ENCODE measurements at places on chromosomes 1 and 21.

DNA sequence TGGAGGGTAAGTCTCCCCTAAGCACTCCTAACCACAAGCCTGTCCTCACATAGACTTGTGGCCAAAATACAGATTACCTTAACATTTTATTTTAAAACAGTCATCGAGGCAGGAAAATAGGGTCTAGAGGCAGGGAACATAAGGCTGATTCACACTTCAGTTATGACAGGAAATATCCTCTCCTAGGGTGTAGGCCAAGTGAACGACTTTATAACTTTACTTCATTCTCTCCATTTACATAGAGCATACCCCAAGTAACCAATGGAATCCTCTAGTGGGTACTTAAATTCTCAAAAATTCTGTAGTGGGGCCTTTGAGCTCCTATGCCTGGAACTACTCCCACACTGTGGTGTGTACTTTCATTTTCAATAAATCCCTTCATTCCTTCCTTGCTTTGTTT is 113.0 kb downstream of the WDR3 start:
- DNase-seq = no peak

DNA sequence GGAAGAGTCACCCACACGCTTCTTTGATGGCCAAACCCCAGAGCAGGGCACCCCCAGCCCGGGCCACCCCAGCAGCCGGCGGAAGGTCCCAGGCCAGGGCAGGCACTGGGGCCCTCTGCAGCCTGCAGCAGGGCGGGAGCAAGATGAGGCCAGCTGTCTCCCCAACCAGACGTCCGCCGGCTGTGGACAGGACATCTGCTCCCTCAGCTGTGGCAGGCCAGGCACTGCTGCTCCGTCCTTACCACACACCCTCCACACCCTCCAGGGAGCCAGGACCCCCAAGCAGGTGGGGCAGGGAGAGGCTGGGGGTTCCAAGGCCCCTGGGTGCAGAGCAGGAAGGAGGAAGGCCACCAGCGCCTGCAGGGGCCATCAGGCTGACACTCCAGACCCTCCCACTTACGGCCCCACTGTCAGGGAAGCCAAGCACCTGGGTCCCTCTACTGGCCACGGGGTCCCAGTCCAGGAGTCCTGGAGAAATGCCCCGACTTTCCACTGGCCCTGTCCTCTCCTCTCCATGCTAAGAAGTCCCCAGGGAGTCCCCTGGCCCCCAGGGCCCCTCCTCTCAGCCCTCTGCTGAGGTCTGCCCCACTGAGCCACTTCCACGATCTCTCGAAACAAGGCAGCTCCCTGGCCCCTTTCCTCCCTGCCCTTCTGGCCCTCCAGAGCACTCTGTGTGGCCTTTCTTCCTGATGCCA is 5.6 kb downstream of the WNT9A start:
- no peak for DNase-seq

GRCh38 chr1:99557546-99558202 is 88.2 kb upstream of the PALMD start:
- DNase-seq = no peak

GRCh38 chr21:38433471-38433870 is 64.8 kb downstream of the ERG start:
- no peak for DNase-seq

DNA sequence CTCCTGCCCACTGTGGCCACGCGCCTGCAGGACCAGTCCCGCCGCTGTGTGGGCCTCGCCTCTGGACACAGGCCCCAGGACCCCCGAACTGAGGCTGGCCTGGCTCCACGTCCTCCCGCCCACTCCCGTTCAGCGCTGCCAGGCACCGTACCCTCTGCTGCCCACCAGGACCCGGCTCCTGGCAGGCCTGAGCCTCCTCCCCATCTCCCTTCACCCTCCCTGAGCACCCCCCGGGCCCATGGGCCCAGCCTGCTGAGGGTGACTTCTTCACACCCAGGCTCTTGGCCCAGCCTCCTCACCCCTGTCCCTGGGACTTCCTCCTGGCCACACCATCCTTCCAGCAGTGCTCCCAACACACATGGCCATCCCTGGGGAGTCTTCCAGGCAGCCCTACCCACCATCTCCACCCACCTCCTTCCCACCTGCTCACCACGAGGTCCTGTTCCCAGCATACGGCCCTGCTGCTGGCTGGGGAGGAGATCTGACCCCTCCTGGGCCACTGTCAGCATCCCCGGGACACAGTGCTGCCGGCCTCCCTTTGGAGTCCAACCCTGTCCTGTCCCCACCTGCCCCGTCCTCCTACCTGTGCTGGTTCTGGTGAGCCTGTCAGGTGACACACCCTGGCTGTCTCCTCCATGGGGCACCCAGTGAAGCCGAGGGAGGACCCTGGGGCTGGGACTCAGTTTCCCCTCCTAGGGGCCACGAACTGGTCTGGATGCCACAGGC is 53.7 kb downstream of the SLX9 start:
- DNase-seq = no peak

DNA sequence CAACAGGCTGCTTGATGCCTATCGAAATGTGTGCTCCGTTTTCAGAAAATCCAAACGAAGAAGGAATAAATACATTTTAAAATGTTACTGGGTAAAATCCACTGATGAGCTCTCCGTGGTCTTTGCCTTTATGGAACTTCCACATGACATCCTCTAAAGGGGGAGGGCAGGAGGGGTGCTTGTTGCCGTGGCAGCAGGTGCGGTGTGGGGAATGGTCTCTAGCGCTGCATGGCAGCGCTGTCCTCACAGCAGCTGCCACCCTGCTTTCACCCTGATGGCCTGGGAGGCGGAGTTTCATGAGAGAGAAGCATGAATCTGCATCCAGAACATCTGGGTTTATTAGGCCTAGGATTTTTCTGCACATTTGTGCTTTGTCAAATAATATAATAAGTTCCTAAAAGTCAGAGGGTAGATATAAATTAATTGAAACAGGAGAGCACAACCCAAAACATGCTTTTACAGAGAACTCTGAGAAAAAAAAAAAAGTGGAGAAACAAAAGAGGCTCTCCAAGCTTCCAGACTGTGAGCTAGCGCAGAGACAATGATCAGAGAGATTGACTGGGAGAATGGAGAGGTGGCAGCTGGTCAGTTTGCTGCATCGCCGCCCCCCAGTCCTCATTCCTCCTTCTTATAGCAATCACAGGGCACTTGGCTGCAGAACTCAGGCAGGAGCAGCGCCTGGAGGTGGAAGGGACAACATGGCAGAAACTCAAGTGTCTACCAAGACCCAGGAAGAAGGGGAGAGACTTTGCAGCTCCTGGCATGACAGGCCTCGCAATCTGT is 228.6 kb downstream of the DSCAM start:
- no peak for DNase-seq

DNA sequence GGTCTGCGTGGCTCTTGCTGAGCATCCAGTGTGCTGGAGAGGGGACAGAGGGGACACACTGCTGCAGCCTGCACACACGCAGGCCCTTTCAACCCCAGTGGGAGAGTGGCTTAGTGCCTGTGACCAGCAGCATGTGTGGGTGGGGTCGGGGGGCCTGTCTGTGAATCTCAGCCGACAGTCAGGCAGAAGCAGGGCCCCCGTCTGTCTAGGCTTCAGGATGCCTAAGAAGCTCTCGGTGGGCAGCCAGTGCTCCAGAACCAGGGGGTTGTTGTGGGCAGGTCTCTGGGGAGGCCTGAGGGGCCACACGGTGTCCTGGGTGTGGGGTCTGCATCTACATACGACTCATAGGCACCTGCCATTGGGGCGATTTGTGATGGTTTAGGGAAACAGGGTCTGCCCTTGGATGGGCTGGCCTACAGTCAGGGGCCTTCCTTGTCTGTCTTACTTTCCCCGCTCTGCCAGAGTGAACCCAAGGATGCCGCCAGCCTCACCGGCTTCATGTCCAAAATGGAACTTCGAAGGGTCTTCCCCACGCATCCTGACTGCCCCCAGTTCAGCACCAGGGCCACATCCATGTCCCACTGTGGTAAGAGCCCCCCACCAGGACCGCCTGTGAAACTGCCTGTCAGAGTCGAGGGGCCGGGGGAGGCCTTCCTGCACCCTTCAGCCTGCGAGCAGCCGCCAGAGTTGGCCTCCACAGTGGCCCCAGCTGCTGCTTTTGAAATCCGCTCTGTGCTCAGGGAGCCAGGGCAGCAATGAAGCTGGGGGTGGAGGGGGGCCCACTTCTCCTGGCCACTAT is 1.6 kb downstream of the CCDC27 start:
- no peak for DNase-seq

GRCh38 chr1:6006882-6007281 is 14.7 kb upstream of the NPHP4 start:
- DNase-seq = no peak

- DNase-seq = no peak
These were observed 268.2 kb upstream of the NR5A2 start for GRCh38 chr1:199759268-199759730.

DNA sequence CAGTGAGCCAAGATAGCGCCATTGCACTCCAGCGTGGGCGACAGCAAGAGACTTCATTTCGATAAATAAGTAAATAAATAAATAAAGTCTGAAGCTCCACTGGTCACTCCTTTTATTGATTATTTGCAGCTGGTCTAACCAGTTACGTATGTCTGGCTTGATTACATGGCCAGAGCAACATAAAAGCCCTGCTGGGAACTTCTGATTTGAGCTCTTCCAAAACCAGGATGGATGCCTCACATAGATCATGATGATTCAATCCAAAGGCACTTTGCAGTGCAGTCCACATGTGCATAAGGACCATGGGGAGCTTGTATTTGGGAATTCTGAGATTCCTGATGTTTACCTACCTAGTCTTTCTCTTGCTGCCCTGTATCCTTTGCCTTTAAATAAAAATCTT is 24.0 kb downstream of the NSUN4 start:
- DNase-seq = no peak

DNA sequence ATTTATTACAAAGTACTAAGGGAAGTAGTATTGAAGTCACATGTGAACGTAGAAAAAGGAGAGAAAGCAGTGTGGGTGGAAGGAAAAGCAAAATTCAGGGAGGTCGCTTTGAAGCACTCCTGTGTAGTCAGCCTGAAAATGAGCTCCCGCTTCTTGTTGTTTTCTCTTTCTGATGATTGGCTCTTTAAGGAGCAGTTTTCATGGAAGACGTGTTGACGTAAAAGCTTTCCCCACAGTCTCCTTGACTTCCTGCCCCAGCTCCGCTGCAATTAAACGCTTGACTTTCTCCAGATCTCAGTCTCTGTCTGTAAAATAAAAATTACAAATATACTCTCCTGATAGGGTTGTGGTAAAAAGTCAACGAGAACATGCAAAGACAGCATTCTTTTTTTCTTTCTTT is 661.5 kb upstream of the ZP4 start:
- no peak for DNase-seq

GRCh38 chr1:25805863-25806225 is 5.9 kb downstream of the SELENON start:
- DNase-seq = no peak

GRCh38 chr1:168091720-168092550 is 44.8 kb downstream of the GPR161 start:
- DNase-seq = no peak

DNA sequence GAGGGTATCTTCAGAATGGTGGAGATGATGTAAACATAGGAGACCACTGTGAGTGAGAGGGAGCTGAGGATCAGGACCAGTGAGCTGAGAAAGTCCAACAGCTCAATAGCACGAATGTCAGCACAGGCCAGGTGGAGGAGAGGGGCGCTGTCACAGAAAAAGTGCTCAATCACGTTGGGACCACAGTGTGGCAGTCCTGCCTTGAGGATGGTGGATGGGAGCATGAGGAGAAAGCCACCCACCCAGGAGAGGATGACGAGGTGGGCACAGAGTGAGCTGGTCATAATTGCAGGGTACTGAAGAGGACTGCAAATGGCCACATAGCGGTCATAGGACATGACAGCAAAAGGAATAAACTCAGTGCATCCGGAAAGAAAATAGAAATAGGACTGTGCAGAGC is 8.1 kb downstream of the OR11L1 start:
- DNase-seq = no peak

DNA sequence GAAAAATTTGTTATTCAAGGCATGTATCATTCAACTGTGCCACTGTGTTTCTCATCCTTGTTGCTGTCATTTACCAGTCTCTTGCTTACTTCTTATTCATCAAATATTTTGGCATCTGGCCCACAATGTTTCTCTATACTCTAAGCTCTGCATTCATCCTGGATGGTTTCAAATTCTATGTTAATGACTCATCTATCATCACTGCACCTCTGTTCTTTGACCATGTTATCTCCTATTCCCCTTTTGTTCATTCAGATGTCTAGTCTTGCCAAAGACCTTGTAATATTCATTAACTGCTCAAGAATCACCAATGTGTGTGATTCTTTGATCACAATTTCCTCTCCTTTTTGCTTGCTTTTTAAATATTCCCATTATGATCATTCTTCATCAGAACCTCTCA is 54.6 kb upstream of the PRKACB start:
- DNase-seq = no peak

GRCh38 chr21:38289705-38290485 is 33.1 kb downstream of the KCNJ15 start:
- no peak for DNase-seq

- DNase-seq = no peak
These were observed 24.4 kb upstream of the AHCYL1 start for GRCh38 chr1:109959974-109960744.

DNA sequence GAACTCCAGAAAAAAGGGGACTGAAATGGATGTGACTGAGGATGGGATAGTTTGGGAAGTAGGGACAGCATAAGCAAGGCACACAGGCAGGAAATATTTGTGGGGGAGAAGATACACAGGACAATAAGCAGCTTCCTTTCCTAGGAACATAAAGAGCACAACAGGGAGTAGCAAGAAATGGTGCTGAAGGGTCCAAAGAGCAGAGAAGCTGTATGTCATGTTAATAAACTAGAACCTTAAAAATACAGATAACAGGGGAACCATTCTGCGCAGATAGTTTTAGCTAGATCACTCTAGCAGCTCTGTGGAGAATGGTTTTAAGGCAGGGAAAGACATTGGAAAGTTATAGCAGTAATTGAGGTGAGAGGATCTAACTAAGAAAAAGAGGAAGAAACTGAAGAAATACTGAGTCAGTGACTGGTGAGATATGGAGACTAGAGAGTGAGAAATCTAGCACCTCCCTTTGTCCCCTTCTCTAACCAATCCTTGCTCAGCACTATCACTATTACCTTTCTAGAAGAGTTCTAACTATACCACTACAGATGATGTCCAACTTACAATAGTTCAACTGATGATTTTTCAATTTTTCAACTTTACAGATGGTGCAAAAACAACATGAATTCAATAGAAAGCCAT is 95.0 kb downstream of the CDC42BPA start:
- DNase-seq = no peak

DNA sequence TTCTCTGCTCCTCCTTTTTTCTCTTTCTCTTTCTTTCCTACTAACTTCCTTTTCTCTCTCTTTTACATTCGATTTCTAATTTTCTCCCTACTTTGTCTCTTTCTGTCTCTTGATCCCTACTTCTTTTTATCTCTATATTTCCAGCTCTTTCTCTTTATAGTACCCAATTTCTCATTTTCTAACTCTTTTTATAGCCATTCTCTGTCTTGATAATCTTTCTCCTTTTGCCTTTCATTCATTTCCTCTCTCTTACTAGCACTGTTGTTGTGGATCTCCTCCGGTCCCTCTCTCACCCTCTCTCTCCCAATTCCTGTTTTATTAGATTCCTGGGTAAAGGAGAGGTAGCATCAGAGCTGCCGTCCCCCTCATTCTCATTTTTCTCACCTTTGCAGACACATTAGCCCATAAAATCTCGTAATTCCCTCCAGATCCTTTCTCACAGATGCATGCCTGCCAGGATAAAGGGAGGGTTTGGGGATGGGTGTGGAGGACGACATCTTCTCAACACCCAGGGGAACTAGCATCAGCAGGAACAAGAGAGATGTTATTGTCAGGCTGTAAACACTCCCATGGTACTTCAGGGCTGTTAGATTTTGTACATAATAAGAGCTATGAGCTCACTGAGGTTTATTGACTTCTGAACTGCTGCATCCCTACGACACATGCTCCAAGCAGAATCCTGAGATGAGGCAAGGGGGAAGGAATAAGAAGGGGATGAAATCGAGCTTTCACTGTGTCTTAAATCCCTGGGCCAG is 159.0 kb upstream of the GALNT2 start:
- DNase-seq = no peak
